GM06990 (cell line): ENCODE measurements at places on chromosomes 2 and 18.
A peak's percentile ranks its signal among the peaks of the same experiment; 100 is the strongest.

DNA sequence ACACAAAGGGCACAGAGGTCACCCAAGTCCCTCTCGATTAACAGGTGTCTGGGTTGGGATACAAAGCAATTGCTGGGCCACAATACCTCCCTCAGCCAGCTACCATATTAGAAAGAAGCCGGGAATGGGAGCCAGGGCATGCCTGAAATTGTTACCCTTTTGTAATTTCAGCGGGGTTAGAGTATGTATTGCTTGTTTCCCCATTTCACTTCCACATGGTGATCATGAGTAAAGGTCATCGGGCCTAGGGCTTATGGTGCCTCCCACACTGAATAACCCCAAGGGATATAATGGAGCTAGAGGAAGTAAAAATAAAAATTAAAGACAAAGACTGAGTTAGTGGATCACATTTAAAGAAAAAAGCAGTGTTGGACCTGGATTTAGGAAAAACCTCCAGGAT lies 437.2 kb upstream of the KLHL29 start:
- DNase-seq = no peak

DNA sequence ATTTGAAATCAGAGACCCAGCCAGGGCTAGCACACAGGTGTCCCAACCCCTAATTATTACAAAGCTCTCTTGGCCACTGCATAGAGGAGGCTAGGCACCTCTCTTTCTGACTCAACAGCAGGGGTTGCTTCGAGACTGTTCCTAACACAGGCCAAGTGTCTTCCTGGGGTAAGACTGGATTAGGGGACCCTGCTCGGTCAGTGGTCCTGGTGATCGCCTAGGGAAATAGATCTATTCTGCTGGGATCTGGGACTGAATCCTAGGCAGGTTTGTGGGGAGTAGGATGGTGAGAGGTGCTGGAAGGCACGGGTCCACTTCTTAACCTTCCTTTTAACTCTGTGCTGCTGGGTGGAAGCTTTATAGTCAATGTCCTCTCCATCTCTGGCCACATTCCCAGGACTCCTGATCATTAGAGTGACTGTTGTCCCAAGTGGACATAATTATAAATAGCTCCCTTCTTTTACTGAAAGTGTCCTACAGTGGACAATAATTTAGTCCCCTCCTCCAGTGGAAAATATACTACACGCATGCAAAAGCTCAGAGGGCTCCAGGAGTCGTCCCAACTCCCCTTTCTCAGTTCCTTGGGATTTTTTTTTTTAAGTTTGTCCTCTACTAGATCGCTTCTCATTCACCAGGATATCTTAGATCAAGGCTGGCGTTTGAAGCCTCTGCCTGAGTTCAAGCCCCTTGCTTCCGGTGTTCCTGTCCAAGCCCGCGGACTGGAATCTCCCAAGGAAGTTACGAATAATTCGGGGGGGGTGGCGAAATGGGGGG lies 1.3 kb upstream of the TRIB2 start:
- peak; percentile 36 for DNase-seq

DNA sequence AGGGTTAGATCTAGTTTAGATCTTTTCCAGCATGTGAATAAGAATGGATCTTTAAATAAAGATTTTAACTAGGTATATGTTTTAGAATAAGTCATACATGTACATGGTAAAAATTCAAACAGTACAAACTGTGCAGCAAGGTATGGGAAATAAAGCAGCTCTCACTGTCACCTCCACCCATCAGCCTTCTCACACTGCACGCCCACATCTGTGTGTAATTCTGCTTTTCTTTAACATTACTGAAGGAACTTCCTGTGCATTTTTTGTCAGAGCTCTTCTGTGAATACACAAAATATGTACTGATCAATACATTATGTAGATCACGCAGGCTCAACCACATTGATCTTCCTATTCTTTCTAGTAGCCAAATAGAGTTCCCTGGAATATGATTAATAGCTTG lies 3.4 kb downstream of the CASP8 start:
- DNase-seq = no peak

- no peak for DNase-seq
These were observed 3.7 kb upstream of the CRIM1 start for GRCh38 chr2:36351736-36352349.

GRCh38 chr2:136572335-136572734 lies 193.0 kb upstream of the THSD7B start:
- no peak for DNase-seq

DNA sequence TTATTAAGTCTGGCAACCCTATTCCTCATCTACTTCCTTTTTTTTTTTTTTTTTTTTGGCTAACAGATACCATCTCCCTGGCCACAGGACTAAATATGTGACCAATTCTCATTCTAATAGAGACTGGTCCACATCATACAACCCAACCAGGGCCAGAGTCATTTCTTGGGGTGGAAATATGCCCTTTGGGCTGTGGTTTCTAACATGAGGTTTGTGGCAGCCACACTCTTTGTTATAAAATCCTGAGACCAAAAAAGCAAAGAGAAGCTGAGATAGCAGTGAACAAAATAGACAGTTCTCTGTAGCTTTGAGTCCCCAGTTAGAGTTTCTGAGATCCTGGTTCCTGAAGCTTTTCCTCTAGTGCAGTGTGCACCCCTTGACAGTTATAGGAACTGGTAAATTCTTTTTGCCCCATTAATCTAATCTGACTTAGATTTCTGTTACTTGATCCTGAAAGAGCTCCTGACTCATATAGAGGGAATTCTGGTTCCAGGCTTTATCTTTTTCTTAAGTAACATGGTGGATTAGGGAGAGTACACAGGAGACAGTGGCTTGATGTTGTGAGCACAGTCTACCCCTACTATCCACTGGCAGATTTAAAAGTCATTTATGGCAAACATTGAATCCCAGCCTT lies 86.8 kb downstream of the MAIP1 start:
- no peak for DNase-seq

DNA sequence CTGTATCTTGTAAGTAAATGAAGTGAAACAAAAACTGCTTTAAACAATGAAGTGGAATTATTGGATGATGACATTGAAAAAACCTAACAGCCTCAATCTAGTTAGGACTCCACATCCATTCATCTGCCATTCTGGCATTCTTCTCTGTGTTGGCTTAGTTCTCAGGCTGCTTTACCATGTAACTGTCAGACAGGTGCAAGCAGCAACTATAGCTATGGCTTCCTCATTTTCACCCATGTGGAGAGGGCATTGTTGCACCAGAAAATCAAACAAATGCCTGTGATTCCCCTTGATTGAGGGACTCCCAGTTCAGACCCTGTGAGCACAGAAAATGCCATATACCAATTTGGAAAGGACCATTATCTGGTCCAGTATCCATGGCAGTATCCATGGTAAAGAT lies 129.5 kb upstream of the NYAP2 start:
- no peak for DNase-seq

GRCh38 chr18:52829876-52830405 lies 489.9 kb downstream of the DCC start:
- no peak for DNase-seq

DNA sequence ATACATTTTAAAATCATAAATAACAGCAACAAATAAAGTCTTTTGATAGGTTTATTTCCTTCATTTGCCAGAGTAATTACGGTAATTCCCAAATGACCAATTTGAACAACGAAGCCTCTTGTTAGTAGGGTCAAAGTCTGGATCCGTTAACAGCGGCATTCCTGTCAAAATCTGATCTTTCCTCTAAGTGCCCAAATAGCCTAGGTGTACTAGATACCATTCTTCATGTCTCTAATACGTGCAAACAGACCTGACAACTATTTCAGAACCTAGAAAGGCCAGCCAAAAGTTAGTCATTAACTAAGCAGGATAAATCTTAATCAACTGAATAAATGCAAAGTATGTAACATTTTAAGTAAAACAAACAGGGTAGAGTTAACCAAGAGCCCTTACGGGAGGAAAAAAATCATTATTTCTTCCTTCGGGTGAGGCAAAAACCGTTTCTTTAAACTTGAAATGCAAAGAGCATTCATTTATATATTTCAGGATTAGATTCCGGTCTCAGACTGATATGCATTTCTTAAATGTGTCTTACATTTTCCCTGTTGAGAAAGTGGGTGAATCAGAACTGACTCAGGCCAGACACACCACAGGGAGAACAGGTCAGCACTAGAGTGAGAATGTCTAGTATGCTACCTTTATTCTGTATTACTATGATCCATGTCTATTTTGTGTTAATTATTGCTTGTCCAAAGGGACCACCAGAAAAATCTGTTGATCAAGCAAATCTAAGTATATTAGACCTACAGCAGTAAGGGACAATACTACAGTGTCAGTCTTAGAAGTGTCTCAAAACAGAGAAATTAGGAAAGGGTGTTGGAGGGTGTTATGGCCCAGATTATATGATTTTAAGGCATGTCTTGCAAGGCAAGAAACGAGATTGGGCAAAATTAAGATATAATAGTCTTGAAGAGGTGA lies 141.5 kb upstream of the NDUFV2 start:
- DNase-seq = no peak

GRCh38 chr2:45898819-45899218 lies 247.3 kb downstream of the PRKCE start:
- no peak for DNase-seq

- DNase-seq = no peak
These were observed 304.6 kb downstream of the ARHGAP15 start for GRCh38 chr2:143433840-143434239.

- DNase-seq = no peak
These were observed 195.4 kb upstream of the CWC22 start for GRCh38 chr2:180202467-180202951.

DNA sequence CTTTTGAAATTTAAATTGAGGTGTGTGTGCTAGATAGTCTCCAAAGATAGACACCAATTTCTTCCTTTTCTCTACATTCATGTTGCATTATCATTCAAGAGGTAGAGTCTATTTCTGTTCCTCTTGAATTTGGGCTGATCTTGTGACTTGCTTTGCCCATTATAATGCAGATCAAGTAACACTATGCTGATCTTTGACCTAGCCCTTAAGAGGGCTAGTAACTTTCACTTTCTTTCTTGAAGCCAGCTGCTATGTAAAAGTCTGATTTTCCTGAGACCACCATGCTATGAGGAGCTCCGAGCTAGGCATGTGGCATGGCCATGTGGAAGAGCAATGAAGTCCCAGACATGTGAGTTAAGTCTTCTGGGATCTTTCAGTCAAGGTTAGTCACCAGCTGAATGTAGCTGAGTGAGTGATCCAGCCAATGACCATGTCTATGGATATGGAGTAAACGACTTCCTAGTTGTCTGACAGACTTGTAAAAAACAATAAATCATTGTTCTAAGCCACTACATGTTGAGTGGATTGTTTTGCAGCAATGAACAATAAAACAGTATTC lies 189.4 kb upstream of the CWC22 start:
- DNase-seq = no peak

DNA sequence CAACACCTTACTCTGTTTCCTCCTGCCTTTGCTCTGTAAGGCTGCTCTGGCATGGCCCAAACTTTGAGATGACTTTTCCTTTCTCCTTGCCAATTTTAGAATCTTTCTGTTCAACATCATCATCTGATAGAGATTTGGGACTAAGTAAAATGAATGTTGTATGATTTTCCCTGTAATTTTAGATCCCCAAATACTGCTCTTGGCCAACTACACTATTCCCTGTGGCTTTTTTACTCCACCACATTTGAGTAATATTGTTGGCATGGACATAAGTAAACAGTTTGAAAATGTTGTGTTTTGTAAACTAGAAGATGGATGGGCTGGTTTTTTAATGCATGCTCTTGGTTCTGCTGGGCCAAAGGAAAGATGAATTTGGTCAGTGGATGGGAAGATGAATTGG lies 12.1 kb downstream of the LTBP1 start:
- no peak for DNase-seq

- no peak for DNase-seq
These were observed 90.6 kb downstream of the PAX3 start for GRCh38 chr2:222208010-222208690.

GRCh38 chr2:19943189-19943588 lies 41.4 kb upstream of the TTC32 start:
- no peak for DNase-seq

GRCh38 chr2:221943076-221943810 lies 355.6 kb downstream of the PAX3 start:
- DNase-seq = no peak

GRCh38 chr18:48022531-48023329 lies 92.3 kb upstream of the SMAD2 start:
- DNase-seq = no peak

DNA sequence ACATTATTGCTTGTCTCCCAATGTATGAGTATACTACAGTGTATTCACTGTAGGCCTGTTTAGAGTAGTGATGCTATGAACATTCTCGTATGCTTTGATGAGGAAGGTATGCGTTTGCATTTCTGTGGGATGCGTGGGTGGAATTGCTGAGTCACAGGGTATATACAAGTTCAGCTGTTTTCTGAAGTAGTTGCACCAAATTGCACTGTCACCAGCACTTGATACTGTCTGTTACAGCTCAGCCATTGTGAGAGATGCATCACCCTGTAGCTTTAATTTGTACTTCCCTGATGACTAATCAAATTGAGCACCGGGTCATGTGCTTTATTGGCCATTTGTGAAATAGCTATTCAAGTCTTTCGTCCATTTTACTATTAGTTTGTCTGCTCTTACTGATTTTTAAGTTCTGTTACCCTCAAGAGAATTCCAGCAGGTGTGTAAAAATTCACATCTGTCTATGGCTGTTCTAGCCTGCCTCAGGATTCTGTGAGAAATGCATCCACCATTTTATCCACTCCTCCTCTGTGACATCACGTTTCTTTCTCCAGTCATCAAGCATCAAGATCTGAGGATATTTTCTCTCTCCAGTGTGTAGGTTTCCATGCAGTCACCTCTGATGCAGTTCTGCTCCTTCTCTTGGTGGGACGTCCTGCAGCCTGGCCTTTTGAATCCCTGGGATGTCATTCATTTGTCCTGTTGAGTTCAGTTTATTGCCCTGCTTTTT lies 72.5 kb downstream of the DGKD start:
- no peak for DNase-seq

GRCh38 chr2:170354388-170354787 lies 176.4 kb downstream of the MYO3B start:
- no peak for DNase-seq
